AG08396 (cell line): ENCODE measurements at places on chromosomes 1 and 21.

- DNase-seq: peak; percentile 42
Measured at GRCh38 chr1:43348343-43348808, 10.4 kb upstream of the CDC20 start.

GRCh38 chr1:174134003-174134659, 25.2 kb upstream of the RABGAP1L start:
- DNase-seq: no peak

GRCh38 chr1:20110679-20111078, 8.7 kb downstream of the PLA2G2D start:
- DNase-seq: no peak

- peak; percentile 77 for DNase-seq
Measured at GRCh38 chr1:147627435-147628110, 42.8 kb downstream of the ACP6 start.

GRCh38 chr1:112342558-112342957, 53.5 kb upstream of the CTTNBP2NL start:
- no peak for DNase-seq

DNA sequence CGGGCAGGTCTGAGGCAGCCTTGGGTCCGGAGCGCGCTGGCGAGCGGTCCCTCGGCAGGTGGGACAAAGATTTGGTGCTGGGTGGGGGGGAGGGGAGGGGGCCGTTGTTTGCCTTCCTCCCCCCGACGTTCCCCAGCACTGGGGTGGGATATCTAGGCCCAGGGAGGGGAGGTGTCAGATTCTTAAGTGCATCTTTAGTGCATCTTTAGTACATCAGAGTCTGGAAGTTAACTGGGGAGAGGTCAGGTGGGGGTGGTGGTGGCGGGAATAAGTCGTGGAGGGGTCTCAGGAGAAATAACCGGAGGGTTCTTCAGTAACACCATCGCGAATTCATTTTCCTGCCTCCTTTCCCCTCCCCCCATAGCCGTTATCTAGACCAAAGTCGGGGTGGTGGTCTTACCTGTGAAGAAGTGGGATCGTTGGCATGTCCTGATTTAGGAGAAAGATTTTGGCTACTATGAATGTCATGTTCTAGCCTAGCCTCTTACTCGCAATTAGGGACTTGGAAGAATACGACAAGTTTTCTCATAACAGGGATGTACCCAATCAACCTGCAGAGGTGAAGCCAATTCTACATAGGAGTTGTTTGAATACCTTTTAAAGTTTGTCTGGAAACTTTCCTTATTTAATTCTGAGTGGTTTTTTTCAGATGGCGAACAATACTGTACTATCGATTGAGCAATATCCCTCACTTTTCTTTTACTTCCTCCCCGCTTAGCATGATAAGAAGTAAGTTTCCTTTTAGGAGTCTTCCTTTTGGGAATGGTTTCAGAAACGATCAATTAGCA, 886 bp downstream of the ZMYM4 start:
- no peak for DNase-seq

- no peak for DNase-seq
Measured at GRCh38 chr1:18429654-18430053, 51.1 kb upstream of the KLHDC7A start.
